Natural killer cell (primary cell): ENCODE measurements at places on chromosomes 13 and 19. TPM values are rescaled to one million over a fixed set of nuclear protein-coding genes. Genes with fewer than 3 reads are reported as not detected.

PLEKHA4 gene
- total RNA-seq, result 6.5 TPM

NUMBL gene
- total RNA-seq, result 9.9 TPM

DLL3 gene
- total RNA-seq, result not detected

NLRP4 gene
- total RNA-seq, result not detected

ACP7 gene
- not detected for total RNA-seq

- no peak overlapping the region for H3K27ac ChIP-seq
- H3K4me3 ChIP-seq, result no peak overlapping the region
- H3K36me3 ChIP-seq, result no peaks in the 10 kb centered on the region
- peak; percentile 31 for DNase-seq
Measured at GRCh38 chr19:409516-410242, 732 bp upstream of the C2CD4C start.

GRCh38 chr13:101946401-101946800 is 455.4 kb downstream of the FGF14 start:
- H3K4me3 ChIP-seq, result no peak overlapping the region
- no peaks in the 10 kb centered on the region for H3K36me3 ChIP-seq
- no peaks in the 10 kb centered on the region for H3K4me1 ChIP-seq
- H3K27me3 ChIP-seq, result no peaks in the 10 kb centered on the region
- no peak for DNase-seq
- H3K27ac ChIP-seq, result no peak overlapping the region

GRCh38 chr19:39237200-39238184 is 7.3 kb downstream of the IFNL3 start:
- H3K4me1 ChIP-seq, result peaks cover 28% of the 10 kb centered on the region
- DNase-seq, result peak; percentile 60
- H3K27ac ChIP-seq, result peak overlapping the region; percentile 14
- H3K4me3 ChIP-seq, result no peak overlapping the region
- no peaks in the 10 kb centered on the region for H3K36me3 ChIP-seq

GRCh38 chr13:98827449-98827848 is 75.0 kb upstream of the SLC15A1 start:
- no peaks in the 10 kb centered on the region for H3K4me1 ChIP-seq
- no peak for DNase-seq
- H3K27ac ChIP-seq, result no peak overlapping the region
- H3K36me3 ChIP-seq, result peaks cover 61% of the 10 kb centered on the region

- H3K4me1 ChIP-seq, result peaks cover 19% of the 10 kb centered on the region
- H3K27ac ChIP-seq, result peak within 1 kb of the TSS; percentile 91
- peak; percentile 81 for DNase-seq
- H3K36me3 ChIP-seq, result no peaks in the 10 kb centered on the region
Measured at GRCh38 chr19:58059003-58059670, at the start of gene ZNF135. Gene ZNF135, plus strand, starts transcription at chr19:58059282. Its CDS starts 721 bp downstream, at chr19:58060003.

- no peaks in the 10 kb centered on the region for H3K4me1 ChIP-seq
- no peak overlapping the region for H3K27ac ChIP-seq
- no peaks in the 10 kb centered on the region for H3K36me3 ChIP-seq
- no peak overlapping the region for H3K4me3 ChIP-seq
- DNase-seq, result no peak
Measured at GRCh38 chr13:106691341-106691740, 123.4 kb upstream of the ARGLU1 start.

CLEC17A gene
- 0.45 TPM for total RNA-seq

BEST2 gene
- not detected for total RNA-seq

GRCh38 chr19:14629557-14629956 is 45.1 kb downstream of the ADGRE3 start:
- no peak for DNase-seq
- no peaks in the 10 kb centered on the region for H3K27me3 ChIP-seq
- no peaks in the 10 kb centered on the region for H3K4me1 ChIP-seq
- H3K27ac ChIP-seq, result no peak overlapping the region
- H3K36me3 ChIP-seq, result no peaks in the 10 kb centered on the region
- H3K4me3 ChIP-seq, result no peak overlapping the region

DNA sequence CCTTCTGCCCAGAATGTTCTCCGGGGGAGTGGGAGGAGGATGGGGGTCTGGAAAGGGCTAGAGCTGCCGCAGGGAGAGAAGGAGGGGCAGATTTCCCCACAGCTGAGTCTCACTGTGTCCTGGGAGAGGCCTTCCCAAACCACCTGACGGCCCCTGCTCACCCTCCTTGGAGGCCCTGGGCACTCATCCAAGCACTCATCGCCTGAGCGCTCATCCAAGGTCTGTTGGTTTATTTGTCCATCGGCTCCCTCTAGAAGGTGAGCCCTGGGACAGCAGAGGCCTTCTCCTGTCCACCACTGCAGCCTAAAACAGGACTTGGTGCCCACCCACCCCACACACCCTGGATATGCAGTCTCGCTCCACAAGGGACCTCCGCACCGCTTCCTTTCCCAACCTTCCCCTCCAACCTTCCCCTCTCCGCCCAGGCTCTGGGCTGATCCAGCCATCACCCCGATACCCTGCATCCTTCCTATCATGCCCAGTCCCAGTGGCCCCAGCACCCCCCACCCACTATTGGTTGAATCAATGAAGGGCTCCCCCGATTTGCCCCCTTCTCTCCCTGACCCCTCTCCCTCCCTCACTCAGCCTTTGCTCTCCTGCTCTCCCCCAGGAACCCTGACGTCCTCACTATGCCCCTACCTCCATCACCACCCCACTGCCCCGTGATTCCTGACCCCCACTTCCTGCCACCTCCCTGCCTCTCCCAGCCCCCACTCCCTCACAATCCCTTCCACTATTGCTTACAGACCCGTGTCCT is 1.7 kb downstream of the UBXN6 start:
- H3K27ac ChIP-seq, result peak overlapping the region; percentile 19
- peaks cover 24% of the 10 kb centered on the region for H3K4me1 ChIP-seq
- H3K27me3 ChIP-seq, result no peaks in the 10 kb centered on the region

KCNN4 gene
- 1.4 TPM for total RNA-seq

LILRA2 gene
- 5.6 TPM for total RNA-seq

GRCh38 chr19:11451871-11452619 is 16.6 kb downstream of the PRKCSH start:
- H3K27me3 ChIP-seq, result no peaks in the 10 kb centered on the region
- no peaks in the 10 kb centered on the region for H3K4me1 ChIP-seq
- no peak overlapping the region for H3K4me3 ChIP-seq
- no peak for DNase-seq
- H3K27ac ChIP-seq, result no peak overlapping the region
- H3K36me3 ChIP-seq, result peaks cover 26% of the 10 kb centered on the region

LPAR2 gene
- 81.5 TPM for total RNA-seq

OR7D2 gene
- total RNA-seq, result not detected

GRCh38 chr13:38002606-38003005 is 133.0 kb upstream of the TRPC4 start:
- H3K36me3 ChIP-seq, result no peaks in the 10 kb centered on the region
- DNase-seq, result no peak
- H3K27ac ChIP-seq, result no peak overlapping the region
- no peak overlapping the region for H3K4me3 ChIP-seq

DNA sequence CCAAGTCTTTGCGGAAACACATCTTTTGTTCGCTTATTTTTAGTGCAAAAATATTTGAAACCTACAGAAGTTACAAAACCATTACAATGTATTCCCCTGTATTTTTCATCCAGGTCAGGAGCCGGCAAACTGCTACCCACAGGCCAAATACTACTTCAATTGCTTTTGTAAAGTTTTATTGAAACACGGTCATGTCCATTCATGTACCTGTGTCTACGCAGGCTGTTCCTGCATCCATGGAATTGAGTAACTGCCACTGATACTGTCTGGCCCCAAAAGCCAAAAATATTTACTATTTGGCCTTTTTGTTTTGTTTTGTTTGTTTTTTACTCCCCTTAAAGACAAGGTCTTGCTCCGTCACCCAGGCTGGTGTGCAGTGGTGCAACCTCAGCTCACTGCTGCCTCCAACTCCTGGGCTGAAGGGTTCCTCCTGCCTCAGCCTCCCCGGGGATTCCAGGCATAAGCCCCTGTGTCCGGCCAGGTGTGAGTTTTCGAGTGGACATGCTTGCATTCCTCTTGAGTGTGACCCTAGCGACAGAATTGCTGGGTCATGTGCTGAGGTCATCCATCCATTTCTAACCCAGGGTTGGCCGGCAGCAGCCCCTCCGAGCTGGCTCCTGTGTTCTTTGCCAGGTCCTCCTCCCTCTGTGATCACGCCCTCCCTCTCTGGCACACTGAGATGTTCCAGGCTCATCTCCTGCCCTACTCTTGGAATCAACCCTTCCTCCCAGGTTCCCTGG is 10.9 kb upstream of the S1PR4 start:
- H3K4me3 ChIP-seq, result no peak overlapping the region
- DNase-seq, result no peak
- H3K4me1 ChIP-seq, result peaks cover 42% of the 10 kb centered on the region
- no peak overlapping the region for H3K27ac ChIP-seq
- H3K36me3 ChIP-seq, result no peaks in the 10 kb centered on the region
- no peaks in the 10 kb centered on the region for H3K27me3 ChIP-seq

DNA sequence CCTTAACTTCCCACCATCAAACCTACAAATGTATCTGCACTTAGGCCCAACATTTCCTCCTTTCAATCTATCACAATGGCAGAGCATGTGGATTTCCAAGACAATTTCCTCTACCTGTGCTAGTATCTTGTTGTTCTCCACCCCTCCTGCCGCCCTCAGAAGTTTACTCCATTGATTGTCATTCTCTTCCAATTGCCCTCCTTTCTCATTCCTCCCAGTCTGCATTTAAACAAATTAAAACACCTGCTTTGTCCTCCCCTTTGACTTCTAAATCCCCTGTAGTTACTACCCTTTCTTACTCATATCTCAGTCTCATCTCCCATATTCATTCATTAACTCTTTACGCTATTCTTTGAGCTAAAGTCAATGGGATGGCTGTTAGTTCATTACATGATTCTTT is 370.6 kb downstream of the DIAPH3 start:
- DNase-seq, result no peak
- no peaks in the 10 kb centered on the region for H3K27me3 ChIP-seq
- no peak overlapping the region for H3K4me3 ChIP-seq

CDX2 gene
- not detected for total RNA-seq

- H3K4me1 ChIP-seq, result peaks cover 50% of the 10 kb centered on the region
- no peak overlapping the region for H3K4me3 ChIP-seq
- H3K36me3 ChIP-seq, result peaks cover 71% of the 10 kb centered on the region
- no peak overlapping the region for H3K27ac ChIP-seq
Measured at GRCh38 chr19:3981736-3982681, 3.3 kb downstream of the EEF2 start.

- H3K4me1 ChIP-seq, result no peaks in the 10 kb centered on the region
- no peak overlapping the region for H3K27ac ChIP-seq
- no peaks in the 10 kb centered on the region for H3K27me3 ChIP-seq
- H3K4me3 ChIP-seq, result no peak overlapping the region
- no peaks in the 10 kb centered on the region for H3K36me3 ChIP-seq
Measured at GRCh38 chr19:31253526-31254179, 95.6 kb downstream of the TSHZ3 start.

CYP2S1 gene
- total RNA-seq, result 0.78 TPM

GPC6 gene
- not detected for total RNA-seq

DNA sequence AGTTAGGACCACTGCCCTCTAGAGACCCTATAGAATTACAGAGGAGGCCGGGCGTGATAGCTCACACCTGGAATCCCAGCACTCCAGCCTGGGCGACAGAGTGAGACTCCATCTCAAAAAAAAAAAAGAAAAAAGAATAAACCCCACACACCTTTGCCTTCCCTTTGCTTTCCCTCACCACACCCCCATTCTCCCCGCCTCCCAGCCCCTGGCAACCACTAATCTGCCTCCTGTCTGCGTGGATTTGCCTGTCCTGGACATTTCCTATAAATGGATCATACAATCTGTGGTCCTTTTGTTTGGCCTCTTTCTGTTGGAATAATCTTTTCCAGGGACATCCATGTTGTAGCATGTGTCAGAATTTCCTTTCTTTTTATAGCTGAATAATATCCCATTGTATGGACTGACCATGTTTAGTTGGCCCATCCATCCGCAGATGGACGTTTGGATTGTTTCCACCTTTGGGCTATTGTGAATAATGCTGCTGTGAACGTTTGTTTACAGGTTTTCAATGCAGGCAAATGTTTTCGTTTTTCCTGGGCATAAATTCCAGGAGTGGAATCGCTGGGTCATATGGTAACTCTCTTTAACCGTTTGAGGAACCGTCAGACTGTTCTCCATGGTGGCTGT is 15.3 kb downstream of the NACC1 start:
- no peaks in the 10 kb centered on the region for H3K27me3 ChIP-seq
- H3K27ac ChIP-seq, result no peak overlapping the region
- no peak for DNase-seq
- peaks cover 20% of the 10 kb centered on the region for H3K4me1 ChIP-seq

DNA sequence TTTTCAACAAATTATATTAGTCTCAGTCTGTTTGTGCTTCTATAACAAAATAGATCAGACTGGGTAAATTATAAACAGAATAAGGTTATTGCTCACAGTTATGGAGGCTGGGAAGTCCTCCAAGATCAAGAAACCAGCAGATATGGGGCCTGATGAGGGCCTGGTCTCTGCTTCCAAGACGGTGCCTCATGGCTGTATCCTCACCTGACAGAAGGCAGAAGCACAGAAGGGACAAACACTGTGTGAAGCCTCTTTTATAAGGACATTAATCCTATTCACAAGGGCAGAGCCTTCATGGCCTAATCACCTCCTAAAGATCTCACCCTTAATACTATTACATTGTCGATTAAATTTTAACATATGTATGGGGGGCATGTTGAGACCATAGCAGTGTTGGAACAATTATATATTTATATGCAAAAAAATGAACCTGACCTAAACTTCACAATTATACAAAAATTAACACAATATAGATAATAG is 12.7 kb downstream of the F10 start:
- H3K36me3 ChIP-seq, result no peaks in the 10 kb centered on the region
- H3K27me3 ChIP-seq, result peaks cover 4% of the 10 kb centered on the region
- no peak overlapping the region for H3K27ac ChIP-seq
- no peak for DNase-seq

GRCh38 chr19:48452289-48453190 is 2.8 kb upstream of the KCNJ14 start:
- no peak for DNase-seq
- no peaks in the 10 kb centered on the region for H3K27me3 ChIP-seq
- peaks cover 8% of the 10 kb centered on the region for H3K4me1 ChIP-seq
- no peak overlapping the region for H3K4me3 ChIP-seq
- peaks cover 50% of the 10 kb centered on the region for H3K36me3 ChIP-seq
- H3K27ac ChIP-seq, result no peak overlapping the region

DNA sequence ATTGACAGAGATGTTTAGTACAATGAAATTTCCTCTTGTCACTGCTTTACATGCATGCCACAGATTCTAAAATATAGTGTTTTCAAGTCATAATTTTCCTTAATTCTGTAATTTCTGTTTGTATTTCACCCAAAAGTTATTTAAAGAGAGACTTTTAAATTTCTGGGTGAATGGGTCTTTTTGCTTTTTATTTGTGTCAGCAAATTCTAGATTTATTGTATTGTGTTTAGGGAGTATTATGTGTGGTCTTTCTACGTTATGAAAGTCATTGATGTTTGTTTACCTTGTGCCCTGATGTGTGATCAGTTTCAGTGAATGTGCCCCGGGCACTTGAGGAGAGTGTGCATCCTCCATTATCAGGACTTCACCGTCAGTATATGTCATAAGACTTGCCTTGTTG is 92.7 kb downstream of the SGCG start:
- H3K27ac ChIP-seq, result no peak overlapping the region
- DNase-seq, result no peak
- no peaks in the 10 kb centered on the region for H3K36me3 ChIP-seq
- H3K27me3 ChIP-seq, result no peaks in the 10 kb centered on the region
- H3K4me3 ChIP-seq, result no peak overlapping the region
- no peaks in the 10 kb centered on the region for H3K4me1 ChIP-seq

RAVER1 gene
- total RNA-seq, result 42.5 TPM
